DMS79 treated with DMSO at 0.1 percent for 48 hours (cell line): ENCODE measurements at places on chromosomes 6 and 20.

DNA sequence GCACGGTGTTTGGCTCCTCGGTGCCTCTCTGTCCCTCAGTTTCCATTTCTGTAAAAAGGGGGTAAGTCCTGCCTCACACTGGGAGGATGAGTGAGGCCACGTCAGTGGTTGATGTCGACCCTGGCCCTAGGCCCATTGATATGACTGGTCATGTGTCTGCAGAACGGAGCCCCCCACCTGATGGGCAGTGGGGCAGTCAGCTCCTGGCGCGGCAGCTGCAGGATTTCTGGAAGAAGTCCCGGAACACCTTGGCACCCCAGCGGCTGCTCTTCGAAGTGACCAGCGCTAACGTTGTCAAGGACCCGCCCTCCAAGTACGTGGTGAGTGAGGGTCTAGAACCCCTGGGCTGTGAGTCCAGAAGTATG, 1.2 kb downstream of the SNX21 start:
- no peak for DNase-seq

GRCh38 chr20:46970937-46971630, 76.4 kb downstream of the EYA2 start:
- no peak for DNase-seq

- peak; percentile 61 for DNase-seq
Observed at GRCh38 chr6:52577022-52577777, at the start of gene TRAM2. Gene TRAM2 (minus strand): TSS chr6:52577060. CDS start chr6:52576915, 145 bp downstream.

- no peak for DNase-seq
Observed at GRCh38 chr20:17317341-17317740, 90.5 kb downstream of the PCSK2 start.

DNA sequence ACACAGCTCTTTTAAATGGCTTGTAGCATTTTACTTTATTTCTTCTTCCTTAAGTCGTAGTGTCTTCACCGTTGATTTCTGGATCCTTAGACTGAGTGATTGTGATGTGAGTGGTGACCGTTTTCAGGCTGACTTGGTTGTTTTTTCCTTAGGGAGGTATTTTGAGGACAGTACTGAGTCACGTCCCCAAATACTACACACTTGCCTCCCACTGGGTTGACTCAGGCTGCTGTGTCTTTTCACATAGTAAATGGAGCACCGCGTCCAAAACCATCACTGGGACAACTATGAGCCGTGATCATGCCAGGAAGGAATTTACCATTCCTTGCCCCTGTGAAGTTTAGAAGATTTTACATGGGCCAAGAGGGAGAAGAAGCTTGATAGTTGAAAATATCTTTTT, 174.1 kb downstream of the FARS2 start:
- no peak for DNase-seq

- DNase-seq, result no peak
Observed at GRCh38 chr20:32985596-32985995, 18.6 kb downstream of the SUN5 start.

GRCh38 chr6:128131036-128131435, 230.2 kb upstream of the THEMIS start:
- DNase-seq, result no peak

DNA sequence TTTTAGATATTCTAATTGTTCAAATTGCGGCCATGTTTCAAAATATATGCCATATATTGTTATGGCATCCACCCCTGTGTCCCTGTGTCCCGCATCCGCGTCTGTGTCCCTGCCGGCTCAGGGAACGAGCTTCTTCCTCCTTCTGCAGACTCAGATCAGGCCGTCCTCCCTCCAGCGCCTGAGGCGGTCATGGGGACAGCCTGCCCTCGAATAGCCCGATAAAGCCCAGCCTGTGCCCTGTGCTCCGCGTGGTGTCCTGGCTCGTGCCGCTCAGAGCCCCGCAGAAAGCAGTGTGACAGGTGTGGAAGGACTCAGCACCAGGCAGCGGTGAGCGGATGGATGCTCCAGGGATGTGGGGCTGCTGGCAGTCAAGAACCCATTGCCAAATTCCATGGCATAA, 663.4 kb upstream of the DEFB115 start:
- DNase-seq, result no peak

DNA sequence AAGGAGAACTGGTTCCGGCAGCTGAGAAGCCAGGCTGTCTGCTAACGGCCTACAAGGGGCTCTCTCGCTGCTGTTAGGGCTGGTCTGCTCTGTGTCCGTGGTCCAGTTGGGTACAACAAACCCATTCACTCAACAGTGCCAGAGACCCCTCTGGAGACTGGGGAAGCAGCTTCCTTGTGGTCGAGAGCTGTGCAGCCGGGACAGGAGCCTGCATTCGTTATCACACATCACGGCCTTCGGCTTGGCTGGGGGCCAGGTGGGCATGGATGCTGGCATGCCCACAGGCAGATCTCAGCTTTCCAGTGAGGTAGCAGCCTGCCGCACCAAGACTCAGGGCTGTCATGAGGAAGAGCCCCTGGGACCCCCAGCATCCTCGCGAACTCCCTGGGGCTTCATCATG, 124.7 kb downstream of the PREX1 start:
- DNase-seq, result peak; percentile 47

DNA sequence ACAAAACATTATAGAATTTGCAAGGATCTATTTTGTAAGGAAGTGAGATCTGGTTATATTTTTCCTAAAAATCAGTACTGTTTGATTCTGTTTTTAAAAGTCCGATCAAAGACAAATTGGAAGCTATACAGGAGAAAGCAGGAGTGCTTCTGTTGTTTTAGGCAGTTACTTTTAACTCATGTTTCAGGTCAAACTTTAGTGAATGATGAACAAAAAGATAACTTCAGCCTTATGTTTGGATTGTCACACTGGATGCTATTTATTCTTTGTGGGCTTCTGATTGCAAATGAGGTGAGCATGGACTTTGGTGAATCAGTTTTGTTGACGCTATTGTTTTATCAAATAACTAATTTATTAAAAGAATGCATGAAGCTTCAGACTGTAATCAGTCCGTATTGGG, 228.7 kb upstream of the SLC35B3 start:
- DNase-seq, result no peak

DNA sequence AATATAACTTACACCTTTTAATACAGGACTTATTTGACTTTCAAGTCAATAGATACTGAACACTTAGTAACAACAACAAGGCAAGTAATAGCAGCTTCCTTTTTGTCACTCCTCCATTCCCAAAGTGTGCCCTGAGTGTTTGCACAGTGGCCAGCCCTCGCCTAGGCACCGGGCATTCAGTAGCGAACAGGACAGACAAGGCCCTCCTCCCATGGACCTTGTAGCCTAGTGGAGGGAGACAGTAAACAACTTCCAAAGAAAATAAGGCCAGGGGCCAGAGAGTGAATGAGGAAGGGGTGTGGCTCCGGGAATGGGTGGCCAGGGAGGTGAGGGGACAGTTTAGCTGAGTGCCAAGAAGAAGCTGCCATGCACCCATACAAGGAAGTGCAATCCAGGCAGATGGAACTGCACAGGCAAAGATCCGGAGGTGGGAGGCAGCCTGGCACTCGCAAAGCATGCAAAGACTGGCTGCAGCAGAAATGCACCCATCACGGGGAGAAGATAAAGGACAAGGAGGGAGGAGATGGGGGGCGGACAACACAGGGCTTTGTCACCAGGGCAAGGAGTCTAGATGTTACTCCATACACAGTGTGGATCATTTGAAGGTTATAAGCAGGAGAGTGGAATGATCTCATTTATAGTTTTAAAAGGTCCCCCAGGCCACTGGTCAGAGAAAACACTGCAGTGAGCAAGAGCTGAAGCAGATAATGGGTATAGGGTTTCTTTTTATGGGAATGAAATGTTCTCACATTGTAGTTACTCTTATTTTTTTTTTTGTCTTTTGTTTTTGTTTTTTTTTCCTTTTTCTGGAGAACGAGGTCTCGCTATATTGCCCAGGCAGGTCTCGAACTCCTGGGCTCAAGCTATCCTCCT, 32.2 kb downstream of the ATP9A start:
- DNase-seq, result no peak

- DNase-seq, result no peak
Observed at GRCh38 chr20:3315136-3315535, 76.1 kb upstream of the SLC4A11 start.
